Stimulated activated CD8-positive, alpha-beta memory T cell treated with anti-CD3 and anti-CD28 coated beads, Interleukin-15, amount 100 ng/mL, for 4 hours (primary cell): ENCODE measurements at places on chromosomes 1 and 21.
A peak's percentile ranks its signal among the peaks of the same experiment; 100 is the strongest.

DNA sequence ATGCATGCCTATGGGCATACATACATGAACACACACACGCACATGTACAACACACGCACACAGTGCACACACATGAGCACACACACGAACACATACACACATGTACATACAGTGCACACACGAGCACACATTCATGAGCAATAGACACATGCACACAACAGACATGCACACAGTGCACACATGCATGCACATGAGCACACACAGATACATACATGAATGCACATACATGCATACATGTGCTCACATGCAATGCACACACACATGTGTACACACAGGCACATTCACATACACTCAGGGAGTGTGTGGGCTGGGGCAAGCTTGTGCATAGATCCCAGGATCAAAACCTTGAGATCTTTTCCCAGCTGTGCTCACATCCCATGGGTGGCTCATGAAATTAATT lies 18.9 kb downstream of the CRYAA start:
- DNase-seq, result no peak

DNA sequence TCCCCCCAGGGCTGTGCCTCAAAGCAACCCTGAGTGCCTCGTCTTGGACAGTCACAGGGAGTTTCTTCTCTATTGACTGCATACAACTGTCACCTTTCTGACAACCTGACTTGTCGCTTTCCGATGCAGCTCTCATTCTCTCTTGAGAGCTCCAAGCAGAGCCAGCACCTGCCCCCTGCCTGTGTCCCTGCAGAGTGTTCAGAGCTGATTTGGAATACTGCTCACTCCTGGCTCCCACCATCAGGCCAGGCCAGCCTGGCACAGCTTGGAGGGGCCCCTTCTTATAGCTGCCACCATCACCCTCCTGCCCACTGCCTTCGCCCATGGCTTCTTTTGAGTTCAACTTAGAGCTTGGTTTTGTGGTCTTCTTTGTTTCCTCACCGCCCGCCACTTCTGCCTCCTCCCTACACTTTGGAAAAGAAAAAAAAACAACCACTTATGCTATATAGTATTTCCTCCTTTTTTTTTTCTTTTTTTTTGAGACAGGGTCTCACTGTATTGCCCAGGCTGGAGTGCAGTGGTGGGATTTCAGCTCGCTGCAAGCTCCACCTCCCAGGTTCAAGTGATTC lies 12.3 kb downstream of the NCF2 start:
- no peak for DNase-seq

DNA sequence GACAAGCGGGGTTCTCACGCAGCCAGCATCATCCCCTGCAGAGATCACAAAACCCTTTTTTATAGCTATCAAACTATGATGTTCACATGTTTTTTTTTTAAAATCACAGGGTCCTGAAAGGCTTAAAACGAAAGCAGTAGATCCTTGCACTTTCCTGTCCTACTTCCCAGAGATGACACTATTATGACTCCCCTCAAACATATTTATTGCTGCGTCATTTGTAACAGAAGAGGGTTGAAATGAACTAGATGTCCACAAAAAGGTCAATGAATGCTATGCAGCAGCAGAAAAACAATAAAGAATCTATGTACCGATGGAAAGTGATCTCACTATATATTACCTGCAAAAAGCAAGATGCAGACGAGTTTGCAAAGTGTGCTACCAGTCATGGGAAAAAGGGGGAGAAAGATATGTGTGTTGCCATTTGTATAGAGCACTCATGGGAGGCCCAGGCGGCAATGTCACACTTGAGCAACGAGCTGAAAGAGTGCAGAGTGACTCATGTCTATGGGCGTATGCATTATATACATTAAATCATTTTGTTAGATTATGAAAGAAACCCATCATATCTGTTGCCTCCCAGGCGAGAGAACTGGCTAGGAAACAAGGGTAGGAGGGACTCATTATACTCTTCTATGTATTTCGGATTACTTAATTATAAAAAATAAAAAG lies 68.9 kb upstream of the PARP1 start:
- DNase-seq, result no peak

DNA sequence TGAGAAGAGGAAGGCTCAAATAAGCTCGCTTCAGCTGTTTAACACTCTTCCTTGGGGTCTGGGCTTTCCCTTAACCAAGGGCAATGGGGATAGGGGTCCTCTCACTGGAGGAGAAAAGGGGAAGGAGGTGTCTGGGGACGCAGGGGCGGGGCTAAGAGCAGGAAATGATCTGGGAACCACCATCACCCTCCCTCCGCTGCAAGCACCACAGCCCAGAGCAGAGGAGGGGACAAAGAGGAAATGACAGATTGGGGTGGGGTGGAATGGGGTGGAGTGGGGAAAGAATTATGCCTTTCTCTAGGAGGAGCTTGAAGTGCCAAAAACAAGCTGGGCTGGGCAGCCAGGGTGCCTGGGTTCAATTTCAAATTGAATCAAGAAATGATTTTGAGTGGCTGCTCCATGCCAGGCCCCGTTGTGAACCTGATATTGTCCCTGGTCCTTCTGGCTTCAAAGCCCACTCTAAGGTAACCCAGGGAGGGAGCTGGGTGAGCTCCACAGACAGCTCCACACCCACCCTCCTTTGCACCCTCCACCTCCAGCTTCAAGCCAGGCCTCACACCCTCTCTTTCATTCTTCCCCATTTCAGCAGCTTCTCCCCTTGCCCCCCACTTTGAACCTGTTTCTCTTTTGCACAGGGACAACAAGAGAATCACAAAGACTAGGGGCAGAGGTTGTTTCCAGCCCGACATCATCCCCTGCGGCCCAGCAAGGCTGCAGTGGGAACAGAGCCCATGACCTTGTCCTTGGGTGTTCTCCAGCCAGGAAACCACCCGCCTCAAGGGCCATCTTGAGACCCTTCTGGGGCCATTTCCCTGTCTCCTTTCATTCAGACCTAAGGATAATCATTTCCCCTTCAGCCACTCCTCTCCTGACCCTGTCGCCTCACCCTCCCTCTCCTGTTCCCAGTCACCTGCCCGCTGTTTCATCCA lies 1.1 kb downstream of the ARHGAP30 start:
- peak; percentile 65 for DNase-seq

DNA sequence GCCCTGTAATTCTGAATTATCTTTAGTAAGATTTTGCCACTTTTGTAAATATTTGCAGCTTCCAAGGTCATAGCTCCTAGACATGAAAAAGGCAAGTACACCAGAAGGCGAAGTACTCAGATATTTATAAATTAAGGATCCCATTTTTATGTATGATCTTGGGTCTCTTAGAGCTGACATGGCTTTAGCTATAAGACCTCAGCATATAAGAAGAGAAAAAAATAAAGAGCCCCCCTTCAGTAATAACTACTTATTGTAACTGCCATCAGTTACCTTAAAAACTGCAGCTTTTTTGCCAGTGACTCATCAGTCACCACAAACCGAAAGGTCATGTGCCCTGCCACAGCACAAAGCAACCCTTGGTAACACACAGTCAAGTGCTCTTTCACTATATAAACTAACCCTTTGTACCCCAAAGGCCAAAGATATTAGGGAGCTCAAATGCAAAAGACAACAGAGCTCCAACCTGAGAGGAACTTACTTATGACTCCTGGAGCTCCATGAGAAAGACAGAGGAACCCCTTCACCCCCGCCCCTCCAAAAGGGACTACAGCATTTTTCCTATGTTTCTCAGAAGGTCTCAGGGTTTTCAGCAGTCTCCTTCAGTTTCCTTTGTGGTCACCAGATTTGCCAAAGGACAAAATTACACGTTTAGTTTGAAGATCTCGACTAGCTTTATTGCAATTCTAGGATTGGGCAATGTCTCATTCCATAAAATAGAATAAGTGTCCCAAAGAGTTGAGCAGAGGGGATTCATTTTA lies 219.8 kb upstream of the DUSP10 start:
- peak; percentile 35 for DNase-seq

DNA sequence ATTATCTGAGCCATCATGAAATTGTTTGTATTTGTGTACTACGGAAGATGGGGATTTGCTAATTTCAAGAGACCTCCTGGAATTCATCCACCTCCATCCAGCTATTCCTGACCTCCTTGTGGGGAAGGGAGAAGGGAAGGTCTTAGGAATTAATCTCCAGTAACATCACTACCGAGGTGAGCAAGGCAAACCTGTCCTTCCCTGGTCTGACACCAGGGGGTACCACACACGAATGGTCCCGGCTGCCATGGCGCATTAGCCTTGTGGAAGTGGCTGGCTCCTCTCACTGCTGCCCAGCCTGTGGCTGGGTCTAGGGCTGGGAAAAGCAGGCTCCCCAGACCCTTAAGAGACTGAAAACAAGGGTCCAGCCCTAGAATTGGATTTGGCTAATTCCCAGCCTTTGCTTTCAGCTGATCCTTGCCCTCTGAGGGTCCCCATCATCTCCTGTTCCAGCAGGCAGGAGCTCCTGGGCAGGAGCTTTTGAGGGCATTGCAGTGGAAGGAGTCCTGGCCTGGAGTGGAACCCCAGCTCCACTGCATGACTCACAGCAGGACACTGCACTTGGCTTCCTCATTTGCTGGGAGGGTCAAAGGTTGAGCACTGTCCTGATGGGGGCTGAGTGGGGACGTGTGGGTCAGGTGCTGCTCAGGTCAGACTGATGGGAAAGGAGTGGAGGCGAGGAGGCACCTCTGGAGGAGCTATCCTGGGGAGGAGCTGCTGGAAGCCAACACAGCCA lies 34.8 kb downstream of the RIMS3 start:
- no peak for DNase-seq

DNA sequence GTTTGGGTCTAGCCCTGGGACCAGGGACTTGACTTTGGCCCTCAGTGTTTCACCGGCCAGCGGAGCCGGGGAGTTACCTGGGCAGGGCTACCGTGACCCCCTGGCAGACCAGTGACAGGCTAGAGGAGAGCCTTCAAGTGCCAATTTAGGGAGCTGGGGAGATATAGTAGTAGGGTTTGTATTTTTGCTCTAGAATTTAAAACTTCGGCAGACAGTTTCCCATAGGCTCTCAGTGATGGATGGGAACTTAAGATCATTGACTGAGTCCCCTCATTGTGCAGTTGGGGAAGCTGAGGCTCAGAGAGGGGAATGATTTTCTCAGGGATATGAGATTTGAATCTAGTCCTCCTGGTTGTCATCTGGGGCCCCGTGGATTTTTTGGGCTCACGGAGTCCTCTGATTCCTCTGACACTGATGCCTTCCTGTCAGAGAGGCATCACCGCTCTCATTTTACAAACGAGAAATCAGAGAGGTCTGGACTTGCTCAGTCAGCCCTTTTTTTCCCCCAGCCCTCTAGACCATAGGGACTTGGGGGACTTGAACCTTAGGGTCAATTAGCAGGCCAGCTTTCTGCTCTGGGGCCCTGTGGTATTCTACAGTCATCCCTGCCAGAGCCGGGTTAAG lies 58.3 kb upstream of the ACOT11 start:
- no peak for DNase-seq

- DNase-seq, result peak; percentile 50
Measured at GRCh38 chr1:15848929-15849774, 1.6 kb downstream of the SPEN start.

DNA sequence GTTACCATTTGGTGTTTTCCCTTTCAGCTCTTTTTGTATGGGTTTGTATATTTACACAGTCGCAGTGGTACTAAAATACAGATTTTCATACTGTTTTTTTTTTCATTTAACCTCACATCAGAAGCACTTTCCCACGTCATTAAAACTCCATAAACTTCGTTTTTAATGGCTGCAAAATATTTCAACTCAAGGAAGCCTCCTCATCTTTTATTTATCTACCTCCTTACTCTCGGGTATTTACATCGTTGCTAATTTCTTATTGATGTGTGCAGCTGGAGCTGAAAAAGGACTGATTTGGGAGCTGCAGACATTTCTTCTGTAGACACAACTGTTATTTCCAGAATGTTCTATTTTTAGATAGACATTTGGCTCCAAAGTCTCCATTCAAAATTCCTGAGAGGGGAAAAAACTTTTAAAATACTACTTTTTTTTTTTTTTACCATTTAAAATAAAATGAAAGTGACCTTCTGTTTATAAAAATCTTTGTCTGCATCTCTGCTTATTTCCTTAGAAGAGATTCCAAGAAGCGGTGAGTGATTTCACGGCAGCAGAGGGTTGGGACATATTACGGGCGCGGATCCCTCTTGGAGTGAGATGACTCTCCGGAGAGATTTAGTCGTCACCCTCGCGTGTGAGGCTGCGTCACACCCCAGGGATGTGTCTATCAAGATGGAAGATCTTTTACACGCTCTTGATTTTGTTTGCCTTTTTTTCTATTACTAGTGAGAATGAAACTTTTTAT lies 10.1 kb downstream of the RUNX3 start:
- no peak for DNase-seq

DNA sequence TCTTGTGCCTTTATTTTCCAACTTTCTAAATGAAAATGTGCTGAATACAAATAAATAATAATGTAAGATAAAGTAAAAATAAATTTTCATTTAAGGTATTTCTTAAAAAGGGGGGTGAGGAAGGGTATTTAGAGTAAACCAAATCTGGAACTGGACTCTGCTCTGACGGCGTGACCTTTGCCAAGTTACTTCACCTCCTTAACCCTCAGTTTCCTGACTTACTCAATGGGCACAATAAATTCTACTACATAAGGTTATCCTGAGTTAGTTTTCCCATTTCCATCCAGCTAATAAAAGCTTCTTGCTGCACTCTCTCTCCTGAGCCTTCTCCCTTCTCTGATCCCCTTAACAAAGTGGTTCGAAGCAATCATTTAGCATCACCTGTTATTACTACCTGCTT lies 93.9 kb downstream of the NID1 start:
- no peak for DNase-seq

DNA sequence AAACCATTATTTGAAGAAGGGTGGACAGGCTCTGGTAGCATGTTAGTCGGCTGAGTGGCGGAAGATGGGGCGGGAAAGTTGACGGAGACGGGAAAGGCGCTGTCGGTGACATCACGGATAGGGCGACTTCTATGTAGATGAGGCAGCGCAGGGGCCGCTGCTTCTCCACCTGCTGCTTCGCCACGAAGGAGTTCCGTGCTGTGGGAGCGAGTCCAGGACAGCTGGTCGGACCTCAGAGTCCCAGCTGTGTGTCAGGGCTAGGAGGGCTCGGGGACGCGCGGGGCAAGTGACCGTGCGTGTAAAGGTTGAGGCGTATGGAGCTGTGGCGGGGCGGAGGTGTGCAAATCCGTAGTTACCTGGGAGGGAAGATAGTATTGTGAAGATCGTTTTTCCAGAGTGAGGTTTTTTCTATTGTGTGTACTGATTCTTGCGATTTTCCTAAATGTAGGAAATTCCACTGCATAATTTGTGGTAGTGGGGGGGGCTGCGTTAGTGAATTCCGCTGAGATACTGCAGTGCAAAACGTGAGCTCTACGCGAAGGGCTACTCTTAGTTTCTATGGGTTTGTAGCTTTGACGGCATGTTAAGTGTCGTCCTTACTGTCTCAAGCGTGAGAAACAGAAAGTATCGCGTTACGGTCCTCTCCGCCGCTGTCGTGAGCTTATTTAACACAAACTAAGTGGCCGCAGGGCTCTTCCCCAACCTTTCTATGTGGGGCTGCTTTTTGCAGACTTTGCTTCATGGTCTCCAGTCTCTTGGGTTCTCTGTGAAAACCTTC lies 111.2 kb upstream of the NBPF11 start:
- peak; percentile 6 for DNase-seq

GRCh38 chr1:168726281-168726680 lies 2.7 kb downstream of the DPT start:
- no peak for DNase-seq
